ENCODE measurements at places on chromosomes 2 and 18.

DNA sequence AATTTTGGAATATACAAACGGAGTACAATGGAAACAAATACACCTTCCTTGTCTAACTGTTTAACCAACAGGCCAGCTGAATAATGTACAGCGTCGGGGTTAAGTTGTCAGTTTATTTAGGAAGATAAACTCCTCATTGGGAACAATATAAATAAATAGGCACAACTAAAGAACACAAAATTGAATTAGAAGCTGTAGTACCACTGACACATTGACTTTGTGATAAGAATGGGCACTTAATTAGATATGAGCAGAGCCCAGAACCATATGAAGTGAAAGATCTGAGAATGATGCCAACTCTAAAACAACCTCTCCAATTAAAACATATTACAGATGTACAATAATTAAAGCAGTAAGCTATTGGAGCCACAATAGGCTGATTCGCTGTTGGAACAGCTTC, 44.4 kb downstream of the CCDC68 start:
- no peak for DNase-seq

DNA sequence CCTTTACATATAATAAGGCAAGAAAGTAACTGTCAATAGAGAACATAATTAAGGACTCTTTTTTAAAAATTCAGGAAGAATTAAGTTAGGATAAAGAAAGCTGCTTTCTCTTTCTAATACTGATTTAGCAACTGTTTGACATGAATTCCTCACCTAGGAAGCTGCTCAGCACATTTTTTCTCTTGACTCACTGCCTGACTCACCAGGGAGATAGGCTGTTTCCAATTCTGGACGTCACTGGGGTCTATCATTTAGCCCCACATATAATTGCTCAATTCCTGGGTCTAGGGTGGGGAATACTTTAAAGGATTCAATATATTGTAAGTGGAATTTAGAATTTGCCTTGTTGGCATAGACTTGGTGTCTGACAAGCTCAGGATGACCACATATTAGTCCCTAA, 50.8 kb upstream of the UGP2 start:
- DNase-seq = peak; percentile 96

DNA sequence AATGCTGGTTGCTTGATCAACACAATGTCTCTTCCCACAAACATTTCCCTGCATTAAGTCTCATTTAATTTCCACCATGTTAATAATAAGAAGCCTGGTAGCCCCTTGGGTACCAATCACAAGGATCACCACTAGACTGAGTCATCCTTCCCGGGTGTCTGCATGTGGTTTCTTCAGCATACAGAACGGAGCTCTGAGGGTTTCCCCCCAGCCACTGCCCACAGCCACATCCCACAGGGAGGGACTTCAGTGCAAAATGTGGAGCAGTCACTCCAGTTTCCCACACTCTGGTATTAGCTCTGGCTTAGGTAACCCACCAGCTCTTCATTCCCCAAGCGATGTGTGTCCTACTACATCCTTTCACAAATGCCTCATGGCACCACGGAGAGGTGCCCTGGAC, 42.7 kb upstream of the POLE4 start:
- DNase-seq = no peak

DNA sequence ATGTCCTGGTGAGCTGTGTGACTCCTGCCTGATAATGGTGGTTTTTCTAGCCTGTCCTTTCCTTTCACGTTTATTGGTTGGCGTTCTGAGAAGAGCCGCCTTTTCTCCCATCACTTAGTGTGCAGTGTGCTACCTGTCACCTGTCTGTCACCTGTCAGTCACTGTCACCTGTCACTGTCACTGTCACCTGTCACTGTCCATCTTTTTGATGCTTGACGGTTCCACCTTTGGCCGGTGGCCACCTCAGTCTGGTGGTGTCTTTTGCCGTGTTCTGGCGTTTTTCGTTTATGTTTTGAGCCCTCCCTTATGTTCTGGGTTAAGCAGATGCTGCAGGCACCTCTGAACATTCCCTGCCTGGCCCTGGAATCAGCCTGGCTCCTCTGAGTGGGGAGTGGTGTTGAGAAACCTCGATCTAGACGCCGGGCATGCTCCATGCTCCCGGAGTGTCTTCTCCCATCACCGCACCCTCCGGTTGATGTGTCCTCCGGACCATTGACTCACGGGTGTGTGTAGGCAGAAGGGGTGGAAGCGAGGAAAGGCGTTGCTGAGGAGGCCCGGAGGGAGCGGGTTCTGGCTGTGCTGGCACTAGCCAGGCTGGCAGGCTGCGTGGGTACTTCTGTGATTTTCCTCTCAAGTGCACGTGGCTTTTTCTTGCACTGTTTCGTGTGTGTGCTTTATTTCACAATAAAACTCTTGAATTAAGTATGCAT, 20.7 kb downstream of the DTYMK start:
- DNase-seq = no peak

DNA sequence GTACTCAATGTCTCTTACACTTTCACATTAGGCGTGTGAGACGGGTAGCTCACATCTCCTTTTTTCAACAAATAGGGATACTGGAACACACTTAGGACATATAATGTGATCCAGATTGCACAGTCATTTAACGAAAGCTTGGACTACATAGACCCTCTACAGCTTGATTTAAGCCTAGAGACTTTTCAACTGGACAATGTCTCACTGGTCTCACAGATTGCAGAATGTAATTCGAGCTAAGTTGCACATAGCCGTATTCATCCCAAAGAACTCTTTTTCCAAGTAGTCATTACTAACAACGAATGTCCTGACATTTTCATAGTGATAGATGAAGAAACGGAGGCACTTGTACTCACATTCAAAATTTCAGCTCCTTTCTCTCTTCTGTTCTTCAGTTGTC, 612.1 kb downstream of the ZEB2 start:
- DNase-seq = no peak

Data from fibroblast of the aortic adventitia (primary cell).